Stimulated activated CD4-positive, alpha-beta T cell treated with anti-CD3 and anti-CD28 coated beads, Interleukin-4, amount 100 ng/mL, for 48 hours (primary cell): ENCODE measurements at places on chromosomes 12 and 14.

DNA sequence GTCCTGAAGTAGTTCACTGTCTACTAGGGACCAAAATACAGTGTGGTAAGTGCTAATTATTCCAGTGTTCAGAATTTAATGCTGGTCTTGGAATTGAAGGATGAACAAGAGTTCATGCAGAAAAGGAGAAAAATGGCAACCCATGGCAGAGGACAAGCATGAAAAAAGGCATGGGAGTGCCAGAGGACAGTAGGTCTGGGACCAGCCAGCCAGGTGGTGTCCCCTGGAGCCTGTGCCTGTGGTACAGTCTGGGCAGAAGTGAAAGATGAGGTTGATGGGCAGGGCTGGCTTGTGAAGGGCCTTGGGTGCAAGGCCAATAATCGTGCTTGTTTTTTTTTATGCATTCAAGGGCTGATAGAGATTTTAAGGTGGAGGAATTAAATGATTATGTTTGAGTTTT is 21.0 kb downstream of the C12orf75 start:
- DNase-seq, result no peak

- no peak for DNase-seq
Observed at GRCh38 chr14:101408077-101408831, 153.0 kb upstream of the DIO3 start.

DNA sequence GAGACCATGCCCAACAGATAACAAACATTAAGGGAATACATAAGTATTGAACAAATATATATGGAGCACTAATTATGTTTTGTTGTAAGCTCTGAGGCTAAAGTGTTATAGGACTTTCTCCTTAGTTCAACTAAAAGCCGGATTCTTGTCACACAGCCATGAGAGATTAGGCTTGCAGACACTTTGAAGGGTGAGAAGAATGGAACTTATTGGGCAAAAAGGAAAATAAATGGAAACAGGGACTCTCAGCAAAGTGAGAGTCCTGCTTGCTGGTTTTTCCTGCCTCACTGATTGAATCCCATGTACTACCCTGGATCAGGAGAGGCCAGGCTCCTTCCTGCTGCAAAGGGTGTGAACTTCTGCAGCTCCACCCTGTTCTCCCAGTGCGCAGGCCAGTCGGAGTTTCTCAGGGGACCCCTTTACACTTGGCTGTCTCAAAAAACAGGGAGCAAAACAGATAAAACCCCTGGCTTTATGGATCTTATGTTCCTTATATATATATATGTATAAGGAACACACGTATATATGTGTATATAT is 77.1 kb upstream of the FUT8 start:
- no peak for DNase-seq

DNA sequence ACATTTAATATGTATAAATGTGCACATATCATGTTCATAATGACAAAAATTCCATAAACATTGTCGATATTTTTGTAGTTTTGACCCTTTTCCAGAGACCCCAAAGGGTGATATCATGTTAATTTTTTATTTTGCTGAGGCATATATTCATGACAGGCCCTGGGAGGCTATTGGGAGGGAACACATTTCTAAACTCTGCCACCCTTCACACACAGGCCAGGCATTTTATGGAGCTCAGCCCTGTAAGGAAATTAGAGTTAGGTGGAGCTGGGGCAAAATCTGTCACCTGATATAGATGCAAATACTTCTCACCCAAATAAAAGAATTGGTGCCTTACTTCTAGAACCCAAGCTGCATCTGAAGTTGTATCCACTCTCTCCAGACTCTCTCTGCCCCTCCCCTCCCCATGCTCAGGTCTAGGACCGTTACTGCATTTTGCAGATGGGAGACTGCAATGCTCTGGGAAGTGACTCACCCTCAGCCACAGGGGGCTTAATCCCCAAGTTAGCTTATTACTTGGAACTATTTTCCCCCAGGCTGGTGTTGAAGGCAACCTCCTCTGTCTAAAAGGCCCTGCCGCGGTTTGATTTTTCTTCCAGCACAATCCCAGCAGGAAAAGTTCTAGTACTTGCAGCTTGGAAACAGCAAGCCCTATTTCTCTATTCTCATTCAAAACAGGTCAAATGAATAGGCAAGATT is 238.9 kb downstream of the EMP1 start:
- no peak for DNase-seq
